Stimulated activated CD4-positive, alpha-beta T cell treated with anti-CD3 and anti-CD28 coated beads, Interleukin-2, amount 100 ng/mL, for 24 hours (primary cell): ENCODE measurements at places on chromosomes 5 and 9.

DNA sequence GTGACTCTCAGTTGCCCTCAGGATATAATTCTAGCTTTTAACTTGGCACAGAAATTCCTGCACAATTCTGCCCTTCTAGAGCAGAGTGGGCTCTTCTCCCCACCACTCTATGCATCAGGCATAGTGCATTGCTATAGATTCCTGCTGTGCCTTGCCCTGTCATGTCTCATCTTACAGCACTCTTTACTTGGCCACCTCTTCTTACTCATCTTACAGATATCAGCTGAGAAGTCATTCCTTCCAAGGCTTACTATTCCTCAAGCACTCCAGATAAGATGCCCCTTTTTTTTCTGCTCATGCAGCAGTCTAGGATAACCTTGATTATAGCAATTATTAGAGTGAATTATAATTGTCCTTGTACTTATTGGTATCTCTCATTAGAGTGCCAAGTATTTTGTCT is 5.6 kb downstream of the FAM221B start:
- no peak for DNase-seq

- DNase-seq = no peak
These were observed 64.0 kb upstream of the RANBP6 start for GRCh38 chr9:6079386-6079785.

GRCh38 chr9:127796852-127797370 is 5.8 kb upstream of the FPGS start:
- DNase-seq = no peak

- DNase-seq = no peak
These were observed 9.0 kb upstream of the MOB3B start for GRCh38 chr9:27538647-27539046.

DNA sequence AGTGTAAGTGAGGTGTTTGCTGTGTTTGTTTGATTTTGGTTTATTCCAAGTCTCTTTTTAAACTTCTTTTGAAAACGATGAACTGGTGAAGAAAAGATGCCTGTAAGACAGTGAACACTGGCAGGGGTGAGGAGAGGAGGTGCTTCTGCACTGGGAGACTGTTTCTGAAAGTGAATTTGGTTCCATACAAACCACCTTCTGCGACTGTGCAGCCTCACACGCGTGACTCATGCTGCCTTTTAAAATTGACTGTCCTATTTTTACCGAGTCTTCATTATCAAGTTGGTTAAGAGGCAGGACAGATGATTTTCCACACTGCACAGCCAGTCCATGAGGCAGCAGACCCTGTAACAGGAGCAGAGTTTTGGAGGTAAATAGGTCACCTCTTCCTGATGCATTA is 340.6 kb downstream of the MTRR start:
- DNase-seq = no peak

DNA sequence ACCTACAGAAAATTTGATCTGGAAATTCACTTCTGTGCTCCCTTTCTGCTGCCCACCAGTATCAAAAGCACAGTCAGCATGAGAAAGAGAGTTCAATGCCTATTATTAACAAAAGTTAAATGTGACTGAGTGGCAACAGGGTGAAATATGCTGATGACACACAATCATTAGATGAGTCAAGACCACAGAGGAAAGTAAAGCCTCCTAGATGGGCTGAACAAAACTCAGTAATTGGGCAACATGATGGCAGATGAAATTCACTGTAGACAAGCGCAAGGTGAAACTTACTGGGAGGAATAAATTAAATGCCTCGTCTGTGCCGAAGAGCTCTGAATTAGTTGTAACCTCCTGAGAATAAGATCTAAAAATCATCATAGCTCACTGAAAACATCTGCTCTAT is 752.8 kb downstream of the IRX1 start:
- no peak for DNase-seq

DNA sequence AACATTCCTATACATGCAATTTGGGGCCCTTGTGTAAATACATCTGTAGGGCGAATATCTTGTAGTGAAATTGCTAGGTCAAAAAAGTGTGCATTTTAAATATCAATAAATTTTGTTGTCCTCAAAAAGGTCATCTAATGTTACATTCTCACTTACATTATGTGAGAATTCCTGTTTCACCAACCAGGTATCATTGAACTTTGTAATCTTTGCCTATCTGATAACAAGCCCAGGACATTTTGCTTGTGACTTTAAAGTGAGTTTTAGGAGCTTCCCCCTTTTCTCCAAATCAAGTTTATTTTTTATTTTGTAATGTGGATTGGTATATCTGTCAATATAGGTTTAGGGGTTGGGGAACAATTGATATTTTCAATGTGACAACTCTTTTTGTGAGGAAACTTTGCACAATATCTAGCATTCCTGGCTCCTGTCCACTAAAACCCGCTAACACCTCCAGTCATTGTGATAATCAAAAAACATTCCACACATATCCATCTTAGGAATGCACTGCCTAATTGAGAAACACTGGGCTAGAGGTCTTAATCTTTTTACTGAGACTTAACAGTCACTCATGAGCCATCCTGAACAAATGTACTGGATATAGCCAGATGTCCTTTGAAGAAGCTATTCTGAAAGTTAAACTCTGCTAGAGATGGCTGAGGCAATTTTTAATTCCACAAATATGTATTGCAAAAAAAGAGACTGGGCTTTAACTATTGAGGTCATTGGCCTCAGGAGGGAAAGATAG is 72.5 kb upstream of the SLC1A1 start:
- no peak for DNase-seq

- no peak for DNase-seq
These were observed 760.2 kb downstream of the TAF11L14 start for GRCh38 chr5:18394443-18394804.

- peak; percentile 72 for DNase-seq
These were observed 851 bp downstream of the NACC2 start for GRCh38 chr9:136093995-136094881.

- no peak for DNase-seq
These were observed 1164.6 kb upstream of the CDH18 start for GRCh38 chr5:21152611-21153010.

DNA sequence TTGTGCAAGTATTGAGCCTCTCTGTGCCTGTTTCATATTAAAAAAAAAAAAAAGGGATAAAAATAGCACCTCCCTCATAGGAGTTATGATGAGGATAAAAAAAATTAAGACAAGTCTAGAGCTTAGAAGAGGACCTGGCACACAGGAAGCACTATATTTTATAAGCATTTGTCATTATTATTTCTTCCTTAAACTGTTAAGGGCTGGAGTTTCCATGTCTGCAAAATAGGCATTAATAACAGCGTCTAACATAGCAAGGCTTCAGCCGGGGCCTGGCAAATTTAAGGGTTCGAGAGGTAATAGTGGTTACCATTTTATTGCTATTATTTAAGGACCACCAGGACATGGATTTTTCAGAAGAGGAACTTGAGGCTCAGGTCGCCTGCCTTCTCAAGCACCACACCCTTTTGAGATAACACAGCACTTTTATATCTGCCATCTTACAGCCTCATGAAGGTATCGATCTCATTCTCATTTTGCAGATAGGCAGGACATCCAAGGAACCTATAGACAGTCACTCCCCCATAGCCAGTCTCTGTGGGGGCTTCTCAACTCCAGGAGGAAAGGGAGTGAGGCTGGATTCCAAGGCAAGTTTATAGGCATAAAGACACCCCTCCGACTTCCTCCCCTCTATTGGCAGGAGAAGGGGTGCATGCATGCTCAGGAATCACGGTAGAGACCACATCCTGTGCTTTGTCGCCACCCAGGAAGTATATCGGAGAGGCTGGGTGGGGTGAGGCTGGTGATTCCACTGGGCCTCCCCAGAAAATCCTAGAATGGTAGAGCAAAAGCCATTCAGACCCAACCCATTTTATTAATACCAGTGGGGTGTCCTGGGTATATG is 2.4 kb downstream of the ANXA6 start:
- DNase-seq = peak; percentile 52

- no peak for DNase-seq
These were observed 12.8 kb upstream of the LCP2 start for GRCh38 chr5:170310256-170310926.

DNA sequence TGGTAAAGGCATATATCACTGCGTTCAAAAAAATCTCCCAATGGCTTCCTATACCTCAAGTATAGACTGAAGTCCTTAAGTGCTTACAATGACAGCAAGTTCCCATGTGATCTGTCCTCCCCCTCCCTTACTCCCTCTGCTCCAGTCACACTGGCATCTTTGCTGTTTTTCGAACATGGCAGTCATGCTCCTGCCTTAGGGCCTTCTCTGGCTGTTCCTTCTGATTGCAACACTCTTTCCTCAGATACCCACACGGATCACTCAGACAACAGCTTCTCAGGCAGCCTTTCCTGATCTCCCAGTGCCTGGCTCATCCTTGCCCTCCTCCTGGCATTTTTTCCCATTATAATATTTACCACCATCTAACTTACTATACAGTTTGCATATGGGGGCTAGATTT is 232.8 kb downstream of the ARHGEF28 start:
- DNase-seq = no peak

DNA sequence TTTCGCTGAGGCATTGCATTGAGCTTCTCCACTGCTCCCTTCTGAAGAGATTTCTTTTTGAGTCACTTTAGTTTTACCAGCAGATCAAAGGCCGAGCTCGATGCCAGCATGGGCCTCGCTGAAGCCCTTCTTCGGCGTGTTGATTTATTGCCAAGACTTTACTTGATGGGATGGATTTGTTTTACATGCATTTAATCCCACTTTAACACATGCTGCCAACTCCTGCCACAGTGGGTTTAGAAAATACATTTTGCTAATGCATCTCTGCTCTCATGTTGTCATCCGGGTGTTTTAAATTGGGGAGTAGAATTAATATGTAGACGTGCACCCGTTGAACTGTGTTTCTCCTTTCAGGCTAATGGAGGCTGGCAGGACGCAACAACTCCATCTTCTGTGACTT is 218.3 kb downstream of the PBX3 start:
- DNase-seq = no peak

GRCh38 chr5:14143546-14143840 is 351 bp downstream of the TRIO start:
- DNase-seq = peak; percentile 1

DNA sequence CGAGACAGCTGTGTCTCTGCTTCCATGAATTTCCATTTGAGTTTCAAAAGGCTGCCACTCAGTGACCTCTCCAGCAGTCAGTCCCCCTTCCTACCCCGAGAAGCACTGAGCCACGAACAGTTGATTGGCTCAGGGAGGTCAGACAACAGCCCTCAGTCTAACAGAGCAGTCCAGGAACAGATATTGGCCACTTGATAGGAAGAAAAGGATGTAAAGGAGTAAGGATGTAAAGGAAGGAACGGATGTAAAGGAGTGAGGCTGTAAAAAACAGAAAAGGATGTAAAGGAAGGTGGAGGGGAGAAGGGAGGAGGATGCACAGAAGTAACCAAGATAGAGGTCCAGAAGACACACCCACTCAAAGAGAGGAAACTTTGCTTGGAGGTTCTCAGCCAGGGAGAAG is 3.2 kb upstream of the NR4A3 start:
- DNase-seq = no peak
